ENCODE measurements at places on chromosomes 13 and 19.

GRCh38 chr13:48231933-48232332 lies 1.1 kb upstream of the ITM2B start:
- DNase-seq = no peak

DNA sequence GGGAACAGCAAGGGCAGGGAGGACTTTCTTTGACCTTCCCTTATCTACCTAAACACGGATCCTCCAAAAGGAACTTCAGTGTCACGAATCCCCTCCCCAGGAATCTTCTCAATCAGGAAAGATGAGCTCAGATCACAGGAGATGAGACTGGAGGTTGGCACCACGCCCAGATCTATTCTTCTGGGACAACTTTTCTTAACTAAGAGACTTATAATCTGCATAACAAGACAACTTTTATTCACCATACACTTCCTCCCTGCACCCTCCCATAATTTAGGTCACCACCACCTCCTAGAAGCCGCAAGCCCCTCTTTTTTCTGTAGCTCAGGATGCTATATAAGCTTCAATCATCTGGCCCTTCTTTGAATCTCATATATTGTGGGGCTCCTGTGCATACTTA lies 19.2 kb upstream of the AKT2 start:
- DNase-seq = no peak

DNA sequence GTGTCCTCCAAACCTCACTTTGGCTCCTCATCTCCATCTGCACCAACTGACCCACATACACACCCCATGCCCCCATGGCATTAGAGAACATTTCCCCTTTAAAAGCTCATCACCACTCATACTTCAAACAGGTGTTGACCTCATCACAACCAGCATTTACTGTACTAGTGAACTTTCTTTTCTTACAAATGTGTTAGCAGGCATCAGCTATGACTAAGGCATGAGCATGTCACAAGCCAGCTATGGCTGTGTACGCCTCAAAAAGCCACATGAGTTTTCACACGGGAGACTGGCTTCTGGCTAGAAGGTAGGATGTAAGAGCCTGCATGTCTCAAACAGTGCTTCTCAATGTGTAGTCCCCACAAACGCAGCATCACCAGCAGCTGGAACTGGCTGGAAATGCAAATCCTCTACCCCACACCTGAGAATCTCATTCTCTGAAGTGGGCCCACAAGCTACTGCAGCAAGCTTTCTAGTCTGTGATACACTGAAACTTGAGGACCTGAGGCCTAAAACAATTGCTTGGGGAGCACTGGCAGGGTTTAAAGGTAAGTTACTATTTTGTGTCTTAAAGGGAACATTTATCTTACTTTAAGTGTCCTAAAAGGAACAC lies 66.8 kb downstream of the TUBGCP3 start:
- no peak for DNase-seq

DNA sequence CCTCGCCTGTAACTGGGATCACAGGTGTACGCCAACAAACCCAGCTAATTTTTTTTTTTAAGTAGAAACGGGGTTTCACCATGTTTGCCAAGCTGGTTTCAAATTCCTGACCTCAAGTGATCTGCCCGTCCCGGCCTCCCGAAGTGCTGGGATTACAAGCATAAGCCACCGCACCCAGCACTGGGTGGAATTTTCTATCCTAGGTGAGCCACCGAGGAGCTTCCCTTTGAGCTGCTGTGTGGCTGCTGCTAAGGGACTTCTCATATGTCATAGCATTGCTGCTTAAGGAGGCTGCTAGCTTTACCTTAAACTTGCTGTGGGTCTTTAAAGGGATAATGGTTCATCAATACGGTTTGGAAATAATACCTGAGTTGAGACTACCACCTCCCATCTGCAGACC lies 2.9 kb upstream of the AMER2 start:
- no peak for DNase-seq

DNA sequence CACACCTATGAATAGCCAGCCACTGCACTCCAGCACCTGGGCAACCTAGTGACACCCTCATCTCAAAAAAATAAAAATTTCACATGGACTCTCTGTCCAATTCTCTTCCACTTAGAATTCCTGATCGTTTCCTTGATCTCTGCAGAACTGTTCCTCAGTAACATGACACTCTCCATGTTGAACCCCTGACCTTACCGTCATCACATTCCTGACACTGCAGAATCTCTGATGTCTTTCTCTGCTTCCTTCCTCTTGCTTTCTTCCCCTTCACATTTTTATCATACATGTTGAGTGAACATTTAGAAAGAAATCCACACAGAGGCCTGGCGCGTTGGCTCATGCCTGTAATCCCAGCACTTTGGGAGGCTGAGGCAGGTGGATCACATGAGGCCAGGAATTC lies 15.0 kb downstream of the ZNF114 start:
- no peak for DNase-seq

DNA sequence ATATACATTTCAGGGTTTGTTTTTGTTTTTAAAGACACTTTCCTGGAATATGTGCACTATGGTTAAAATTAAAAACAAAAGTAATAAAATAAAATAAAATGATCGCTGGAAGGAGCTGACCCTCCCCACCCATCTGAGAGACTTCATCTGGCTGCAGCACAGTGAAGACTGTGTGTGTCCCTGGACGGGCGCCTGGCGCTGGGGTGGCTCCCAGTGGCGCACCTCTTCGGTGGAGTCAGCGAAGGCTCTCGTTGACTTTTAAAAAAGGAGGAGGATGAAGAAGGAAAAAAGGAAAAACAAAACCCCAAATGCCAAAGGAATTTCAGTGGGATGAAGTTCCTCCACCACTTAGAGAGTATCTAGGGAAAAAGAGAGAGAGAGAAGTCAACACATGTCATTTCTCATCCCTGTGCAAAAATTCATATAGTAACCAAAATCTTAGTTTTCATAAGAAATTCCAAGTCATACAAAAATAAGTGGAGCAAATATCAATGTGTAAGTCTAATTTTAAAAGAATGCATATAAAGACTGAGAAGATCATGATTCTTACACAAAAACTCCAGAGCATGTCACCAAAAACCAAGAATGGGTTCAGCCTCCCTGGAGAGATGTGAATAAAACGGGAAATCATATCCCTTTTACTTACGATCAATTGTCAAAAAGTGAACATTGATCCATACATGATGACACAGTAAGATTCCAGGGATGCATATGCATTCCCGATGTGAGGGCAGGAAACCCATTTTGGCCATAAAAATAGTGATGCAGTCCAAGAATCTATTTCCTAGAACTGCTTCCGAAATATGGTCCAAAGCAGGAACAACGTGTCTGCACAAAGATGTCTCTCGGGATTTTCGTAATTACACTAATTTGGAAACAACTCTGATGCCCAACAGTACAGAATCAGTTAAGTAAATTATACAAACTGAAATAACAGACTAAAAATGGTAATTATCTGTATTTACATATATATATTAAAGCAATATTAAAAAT lies 123.8 kb downstream of the STK24 start:
- DNase-seq = no peak

DNA sequence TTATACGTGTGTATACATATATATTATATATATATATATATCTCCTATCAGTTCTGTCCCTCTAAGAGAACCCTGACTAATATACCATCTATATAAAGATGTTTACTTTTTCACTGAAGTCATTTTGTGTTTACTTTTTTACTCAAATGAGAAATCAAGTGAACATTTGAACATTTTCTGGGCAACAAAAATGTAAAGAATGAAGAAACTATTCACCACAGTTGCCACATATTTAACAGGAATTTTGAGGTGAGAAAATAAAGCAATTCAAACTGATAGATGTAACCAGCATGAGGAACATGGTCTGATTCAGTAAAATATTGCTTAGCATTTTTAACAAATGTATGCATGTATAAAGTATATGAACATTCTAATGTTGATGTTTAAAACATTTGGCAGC lies 299.2 kb upstream of the KLHL1 start:
- no peak for DNase-seq

GRCh38 chr13:91572944-91573598 lies 174.7 kb downstream of the GPC5 start:
- DNase-seq = no peak

DNA sequence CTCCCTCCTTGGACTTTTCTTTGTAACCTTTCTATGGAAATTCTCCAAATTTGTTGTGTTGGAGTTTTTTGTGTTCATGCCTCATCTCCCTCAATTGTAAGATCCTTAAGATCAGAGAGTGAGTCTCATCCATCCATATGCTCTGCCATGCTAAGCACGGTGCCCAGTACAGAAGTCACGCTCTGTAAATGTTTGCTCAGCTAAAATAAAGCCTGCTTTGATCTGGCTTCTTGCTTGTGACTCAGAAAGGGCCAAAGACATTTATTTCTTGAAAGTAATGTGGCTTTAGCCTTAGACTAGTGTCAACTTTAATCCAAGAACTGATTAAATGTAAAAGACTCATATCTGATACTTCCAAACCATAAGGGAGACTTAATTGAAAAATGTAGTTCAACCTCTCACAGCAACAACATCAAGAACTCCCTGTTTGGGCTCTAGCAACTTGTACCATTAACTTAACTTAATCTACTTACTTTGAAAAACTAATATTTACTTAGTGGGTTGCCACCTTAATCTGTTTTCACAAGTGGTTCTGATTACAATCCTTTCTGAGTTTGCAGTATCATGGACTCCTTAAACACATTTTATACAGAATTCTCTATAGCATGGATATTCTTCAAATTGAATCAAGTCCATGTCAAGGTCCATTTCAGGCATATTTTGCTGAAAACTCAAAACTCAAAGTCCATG lies 100.2 kb downstream of the KL start:
- no peak for DNase-seq

DNA sequence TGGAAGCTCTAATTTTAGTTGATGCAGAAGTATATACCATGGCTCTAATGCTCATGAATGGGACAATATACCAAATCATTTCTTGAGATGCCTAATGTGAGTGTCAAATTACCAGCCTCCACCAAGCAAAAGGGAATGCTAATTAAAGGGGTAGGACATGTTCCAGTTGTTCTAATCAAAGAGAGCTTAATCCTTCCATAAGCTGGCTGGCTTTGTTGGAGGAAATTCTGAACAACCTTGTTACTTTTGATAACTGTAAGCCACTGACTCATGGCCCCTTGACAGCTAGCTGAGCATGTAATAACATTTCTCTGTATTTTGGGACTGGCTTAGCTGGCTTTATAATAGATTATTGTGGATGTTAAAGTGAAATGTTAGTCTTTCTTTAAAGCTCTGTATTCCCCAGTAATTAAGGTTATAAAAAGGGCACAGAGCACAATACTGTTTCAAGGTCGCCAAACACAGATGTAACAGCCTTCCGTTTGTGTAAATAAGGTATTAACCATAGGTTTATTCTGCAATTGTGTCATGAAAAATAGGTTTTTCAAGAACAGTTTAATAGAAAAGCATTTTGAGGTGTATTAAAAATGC lies 1194.0 kb downstream of the PCDH9 start:
- DNase-seq = no peak

GRCh38 chr13:84810781-84811180 lies 928.5 kb upstream of the SLITRK1 start:
- no peak for DNase-seq

DNA sequence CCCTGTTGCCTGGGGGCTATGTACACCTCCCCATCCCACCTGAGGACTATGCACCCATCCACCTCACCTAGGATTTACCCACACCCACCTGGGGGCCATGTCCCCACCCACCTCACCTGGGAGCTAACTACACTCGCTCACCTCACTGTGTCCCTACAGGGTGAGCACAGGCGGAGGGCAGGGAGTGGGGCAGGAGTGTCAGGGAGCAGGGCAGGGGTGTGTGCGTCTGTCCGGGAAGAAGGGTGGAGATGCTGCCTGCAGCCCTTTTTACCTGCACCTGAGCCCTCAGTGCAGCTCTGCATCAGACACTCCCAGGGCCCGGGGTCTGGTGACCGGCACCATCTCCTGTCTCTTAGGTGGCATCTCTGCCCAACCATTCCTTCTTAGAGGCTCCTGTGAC lies 10.6 kb upstream of the CPAMD8 start:
- no peak for DNase-seq

GRCh38 chr13:80921971-80922370 lies 581.0 kb upstream of the SPRY2 start:
- no peak for DNase-seq

Measured in CD4-positive, alpha-beta T cell treated with Interleukin-17A for 4 hours (primary cell).